Stimulated activated CD4-positive, alpha-beta T cell treated with anti-CD3 and anti-CD28 coated beads, TNF-alpha, amount 100 ng/mL, for 48 hours (primary cell): ENCODE measurements at places on chromosomes 3 and 15.
A peak's percentile ranks its signal among the peaks of the same experiment; 100 is the strongest.

- no peak for DNase-seq
These were observed 5.9 kb downstream of the SATB1 start for GRCh38 chr3:18419232-18419631.

DNA sequence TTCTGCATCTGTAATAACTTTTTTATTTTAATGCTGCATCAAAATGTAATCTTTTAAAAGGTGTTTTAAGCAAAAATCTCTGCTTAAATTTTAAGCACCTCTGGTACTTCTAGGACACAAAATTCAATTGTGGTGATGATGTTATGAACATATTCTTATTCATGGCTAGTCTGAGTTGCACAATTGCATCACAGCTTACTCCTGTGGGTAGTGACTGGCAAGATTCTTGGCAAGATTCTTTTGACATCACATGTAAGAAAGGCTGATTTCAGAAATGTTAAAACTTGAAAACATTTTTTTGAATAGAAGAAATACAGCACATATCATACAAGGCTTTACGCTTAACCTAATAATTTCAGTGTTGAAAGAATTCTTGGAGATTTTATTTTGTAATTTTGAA, 35.7 kb downstream of the IQCH start:
- DNase-seq = no peak

- DNase-seq = no peak
These were observed 39.8 kb downstream of the PXYLP1 start for GRCh38 chr3:141271279-141272030.

GRCh38 chr15:61518191-61518950, 289.3 kb upstream of the RORA start:
- DNase-seq = no peak

DNA sequence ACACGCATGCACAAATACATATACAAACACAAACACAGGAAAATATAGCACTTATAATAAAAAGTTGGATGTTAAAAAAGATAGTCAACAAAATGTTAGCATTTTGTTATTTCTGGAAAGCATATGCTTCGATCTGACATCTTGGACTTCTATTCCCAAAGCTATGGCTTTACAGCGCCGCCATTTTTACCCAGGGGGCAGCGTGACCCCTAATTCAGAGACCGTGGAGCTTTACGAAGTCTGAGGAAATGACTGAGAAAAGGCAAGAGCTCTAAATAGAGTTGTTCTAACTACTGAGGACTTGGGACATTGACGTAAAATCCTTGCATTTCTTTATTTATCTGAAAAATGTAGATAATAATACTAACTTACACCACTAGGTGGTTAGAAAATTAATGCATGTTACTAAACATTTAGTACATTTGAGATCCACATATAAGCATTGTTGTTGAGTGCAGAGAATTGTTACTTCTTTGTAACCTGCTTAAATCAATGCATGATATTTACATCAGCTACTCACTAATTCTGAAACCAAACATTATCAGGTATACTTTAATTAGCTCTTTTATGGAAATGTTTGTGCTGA, 155.4 kb downstream of the TP63 start:
- DNase-seq = no peak

DNA sequence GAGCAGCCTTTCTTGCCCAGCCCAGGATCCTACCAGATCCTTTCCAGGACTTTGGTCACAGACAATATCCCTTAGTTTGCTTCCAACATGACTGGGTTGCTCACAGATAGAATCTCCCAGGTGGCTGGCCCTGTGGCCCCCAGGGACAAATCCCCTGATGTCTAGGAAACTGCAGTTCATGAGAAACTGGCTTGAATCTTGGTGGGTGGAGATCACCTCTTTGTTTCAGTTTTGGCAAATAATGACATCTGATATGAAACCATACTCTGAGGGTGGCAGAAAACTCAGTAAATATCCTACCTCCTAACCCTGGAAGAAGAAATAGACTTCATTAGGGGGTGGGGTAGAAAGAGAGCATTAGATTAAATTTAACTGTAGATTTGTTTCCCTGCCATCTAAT, 44.1 kb upstream of the PFN2 start:
- DNase-seq = no peak

- DNase-seq = no peak
These were observed 350.1 kb upstream of the ADAMTS9 start for GRCh38 chr3:65037861-65038260.

DNA sequence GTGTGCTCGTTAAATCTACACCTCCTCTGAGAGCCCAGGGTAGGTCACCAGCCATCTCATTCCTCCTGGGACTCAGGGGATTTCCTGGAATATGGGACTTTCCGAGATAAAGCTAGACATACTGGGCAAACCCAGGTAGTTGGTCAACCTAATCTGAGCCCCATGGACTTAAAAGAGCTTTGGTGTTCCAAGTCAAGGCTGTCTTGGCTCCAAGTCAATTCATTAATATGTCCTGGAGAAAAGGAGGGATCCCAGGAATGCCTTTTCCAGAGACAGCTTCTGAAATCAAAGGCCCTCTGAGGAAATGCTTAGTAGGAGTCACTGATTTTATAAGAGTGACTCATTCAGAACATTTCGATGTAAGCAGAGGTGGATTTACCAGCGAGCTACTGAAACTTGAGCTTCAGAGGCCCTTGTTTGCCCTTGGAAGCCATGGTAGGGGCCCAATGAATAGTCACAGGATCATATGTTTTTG, 137.3 kb upstream of the UBE2E1 start:
- no peak for DNase-seq

- DNase-seq = no peak
These were observed 240.5 kb upstream of the CFAP20DC start for GRCh38 chr3:59290358-59290757.

DNA sequence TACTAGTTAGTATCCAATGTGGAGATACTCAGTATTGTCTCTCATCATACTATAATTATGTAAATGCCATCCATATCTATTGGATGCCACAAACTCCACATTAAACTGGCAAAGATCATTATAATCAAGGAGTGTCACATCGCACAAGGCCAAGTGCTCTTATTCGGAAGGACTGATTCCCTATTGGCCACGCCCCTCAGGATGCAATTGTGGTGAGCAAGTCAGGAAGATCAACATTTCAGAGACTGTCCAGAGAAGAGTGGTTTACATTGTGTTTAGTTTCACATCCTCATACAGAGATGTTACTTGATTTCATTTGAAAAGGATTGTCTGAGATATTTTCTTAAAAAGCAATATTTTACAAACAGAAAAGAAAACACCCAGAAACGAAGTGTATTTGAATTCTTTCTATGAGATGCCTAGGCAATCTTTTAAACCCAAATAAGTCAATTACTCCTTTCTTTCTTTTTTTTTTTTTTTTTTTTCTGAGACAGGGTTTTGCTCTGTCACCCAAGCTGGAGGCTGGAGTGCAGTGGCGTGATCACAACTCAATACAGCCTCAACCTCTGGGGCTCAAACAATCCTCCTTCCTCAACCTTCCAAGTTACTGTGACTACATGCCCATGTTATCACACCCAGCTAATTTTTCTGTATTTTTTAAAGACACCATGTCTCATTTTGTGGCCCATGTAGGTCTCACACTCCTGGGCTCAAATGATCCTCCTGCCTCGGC, 369.1 kb downstream of the RBMS3 start:
- DNase-seq = no peak

GRCh38 chr15:85351965-85352364, 28.4 kb upstream of the AKAP13 start:
- DNase-seq = no peak

GRCh38 chr3:178671377-178671776, 135.1 kb downstream of the KCNMB2 start:
- no peak for DNase-seq

DNA sequence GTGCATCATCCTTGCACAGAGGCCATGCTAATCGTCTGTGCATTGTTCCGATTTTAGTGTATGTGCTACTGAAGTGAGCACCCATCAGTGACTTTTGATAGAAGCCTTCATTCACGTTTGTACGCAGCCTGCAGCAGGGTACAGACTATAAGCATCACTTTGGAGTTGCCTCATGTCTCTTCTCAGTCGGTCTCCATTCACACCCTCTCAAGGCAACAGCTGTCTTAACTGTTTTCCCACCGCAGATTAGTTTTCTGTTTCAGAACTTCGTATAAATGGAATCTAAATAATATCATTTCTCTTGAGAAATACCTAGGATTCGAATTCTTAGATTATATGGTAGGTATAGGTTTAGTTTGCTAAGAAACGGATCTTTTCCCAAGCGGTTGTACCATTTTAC, 143.2 kb downstream of the KLHL25 start:
- DNase-seq = no peak

GRCh38 chr3:118729546-118729945, 305.1 kb downstream of the IGSF11 start:
- no peak for DNase-seq

GRCh38 chr3:12275974-12276650, 12.8 kb upstream of the PPARG start:
- no peak for DNase-seq

DNA sequence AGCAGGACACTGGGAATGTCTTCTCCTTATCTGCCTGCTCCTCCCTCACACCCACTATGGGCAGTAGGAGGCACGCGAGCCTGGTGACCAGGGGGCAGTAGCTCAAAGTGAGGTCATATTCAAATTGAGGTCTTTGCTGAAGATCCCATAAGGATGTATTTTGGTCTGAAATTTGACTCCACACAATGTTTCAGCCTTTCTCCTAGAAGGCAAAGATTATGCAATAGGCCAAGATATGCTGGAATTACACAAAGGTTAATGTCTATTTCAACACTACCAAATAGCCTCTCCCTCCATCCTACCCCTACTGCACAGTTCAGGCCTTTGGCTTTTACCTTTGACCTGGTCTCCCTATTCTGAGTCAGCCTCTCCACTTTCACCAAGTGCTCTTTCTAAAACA, 203.0 kb downstream of the TIGIT start:
- no peak for DNase-seq

GRCh38 chr3:71211083-71211482, 372.4 kb downstream of the FOXP1 start:
- DNase-seq = no peak

GRCh38 chr3:161551697-161552096, 55.1 kb downstream of the OTOL1 start:
- no peak for DNase-seq

DNA sequence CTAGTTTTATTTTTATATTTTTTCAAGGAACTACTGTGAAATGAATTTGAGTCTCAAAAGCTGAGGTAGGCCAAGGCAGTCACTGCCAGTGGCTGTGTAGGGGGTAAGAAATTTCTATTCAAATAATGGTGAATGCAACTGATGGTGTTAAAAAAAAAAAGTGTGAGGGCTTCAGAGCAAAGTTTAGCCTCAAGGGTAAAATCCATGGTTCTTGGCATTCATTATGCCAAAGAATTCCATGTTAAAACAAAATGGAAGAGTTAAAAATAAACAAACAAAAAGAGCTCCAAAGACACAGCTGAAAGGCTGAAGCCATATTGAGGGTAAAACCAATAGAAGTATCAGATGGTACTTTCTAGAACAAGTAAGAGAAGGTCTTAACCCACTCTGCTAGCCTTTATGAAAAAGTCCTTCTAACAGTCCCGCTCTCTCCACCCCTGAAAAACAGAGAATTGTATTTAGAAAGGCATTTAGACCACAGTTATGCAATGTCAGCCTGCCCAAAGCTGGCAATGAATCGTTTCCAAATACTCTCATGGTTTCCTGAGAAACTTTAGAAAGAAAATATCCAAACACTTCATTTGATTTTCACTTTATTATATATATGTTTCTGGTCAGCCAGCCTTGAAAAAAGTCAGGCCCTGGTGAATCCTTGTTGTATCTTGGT, 158.4 kb upstream of the GMNC start:
- no peak for DNase-seq

GRCh38 chr3:152834776-152835600, at the start of gene P2RY1:
Gene P2RY1 (plus strand): TSS chr3:152835131. CDS start chr3:152835783, 652 bp downstream.
- DNase-seq = peak; percentile 16

DNA sequence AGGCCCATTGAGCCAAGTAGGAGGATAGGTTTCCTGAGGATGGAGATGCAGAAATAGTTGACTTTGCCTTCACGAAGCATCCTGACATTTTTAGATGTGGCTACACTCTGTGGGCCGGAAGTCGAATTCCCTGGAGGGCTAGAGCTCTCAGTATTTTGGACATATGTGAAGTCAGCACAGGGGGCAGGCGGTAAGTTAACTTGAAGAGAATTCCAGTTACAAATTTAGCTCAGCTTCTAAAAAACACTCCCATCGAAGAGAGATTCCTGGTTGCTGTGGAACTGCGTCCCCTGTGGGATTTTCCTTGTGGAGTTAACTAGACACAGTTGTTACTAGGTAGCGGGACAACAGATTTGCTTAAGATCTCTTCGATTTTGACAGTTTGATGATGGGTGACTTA, 161.9 kb upstream of the RGMA start:
- DNase-seq = no peak

- no peak for DNase-seq
These were observed 50.2 kb downstream of the KCNAB1 start for GRCh38 chr3:156170571-156170970.

DNA sequence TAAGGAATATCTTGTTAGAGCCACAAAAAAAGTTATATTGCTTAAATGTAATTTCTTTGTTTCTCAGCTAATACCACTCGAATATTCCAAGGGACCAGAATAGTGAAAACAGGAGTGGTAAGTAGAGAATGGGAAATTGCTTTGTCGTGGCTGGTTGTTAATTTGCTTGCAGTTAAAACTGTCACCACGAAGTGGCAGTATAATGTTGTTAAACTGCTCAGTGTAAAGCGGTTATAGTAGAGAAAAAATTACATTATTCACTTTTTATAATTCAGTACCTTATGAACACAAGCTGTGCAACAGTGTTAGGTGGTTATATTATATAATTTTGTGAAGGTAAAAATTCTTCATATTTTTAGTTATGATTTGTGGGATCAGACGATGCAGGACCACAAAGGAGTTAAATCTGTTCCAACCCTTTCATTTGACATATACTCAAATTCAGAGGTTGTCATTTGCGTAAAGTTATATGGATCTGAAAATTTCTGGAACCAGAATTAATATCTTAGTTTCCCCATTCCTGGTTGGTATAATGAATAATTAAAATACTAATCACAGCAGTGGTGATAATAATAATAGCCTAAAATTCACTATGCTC, 171.8 kb downstream of the FEZF2 start:
- no peak for DNase-seq

DNA sequence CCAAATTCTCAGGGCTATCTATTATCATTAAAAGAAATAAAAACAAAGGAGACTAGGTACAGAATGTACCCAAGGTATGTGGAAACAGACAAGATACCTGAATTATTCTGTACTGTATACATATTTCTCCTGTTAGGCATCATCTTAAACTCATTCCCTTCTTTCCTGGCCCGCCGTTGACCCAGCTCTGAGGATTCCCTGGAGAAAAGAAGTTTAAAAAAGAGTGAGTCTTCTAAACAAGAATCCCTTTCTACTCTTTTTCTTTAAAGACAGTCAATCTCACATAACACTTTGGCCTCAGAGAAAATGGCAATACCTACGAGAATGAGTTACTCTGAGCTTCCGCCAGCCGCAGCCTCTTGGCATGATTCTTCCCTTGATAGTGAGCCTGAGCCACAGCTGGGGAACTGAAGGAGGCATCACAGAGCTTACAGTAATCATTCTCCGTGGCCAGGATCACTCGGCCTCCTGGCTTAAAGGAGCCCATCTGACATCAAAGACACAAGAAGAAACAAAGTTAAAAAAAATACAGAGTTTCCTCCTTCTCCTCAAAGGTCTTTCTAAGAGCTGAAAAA, 44.2 kb downstream of the ZMAT3 start:
- no peak for DNase-seq

- DNase-seq = no peak
These were observed 58.3 kb downstream of the EPHB3 start for GRCh38 chr3:184619787-184620430.
